ENCODE measurements at places on chromosomes 4 and X.

DNA sequence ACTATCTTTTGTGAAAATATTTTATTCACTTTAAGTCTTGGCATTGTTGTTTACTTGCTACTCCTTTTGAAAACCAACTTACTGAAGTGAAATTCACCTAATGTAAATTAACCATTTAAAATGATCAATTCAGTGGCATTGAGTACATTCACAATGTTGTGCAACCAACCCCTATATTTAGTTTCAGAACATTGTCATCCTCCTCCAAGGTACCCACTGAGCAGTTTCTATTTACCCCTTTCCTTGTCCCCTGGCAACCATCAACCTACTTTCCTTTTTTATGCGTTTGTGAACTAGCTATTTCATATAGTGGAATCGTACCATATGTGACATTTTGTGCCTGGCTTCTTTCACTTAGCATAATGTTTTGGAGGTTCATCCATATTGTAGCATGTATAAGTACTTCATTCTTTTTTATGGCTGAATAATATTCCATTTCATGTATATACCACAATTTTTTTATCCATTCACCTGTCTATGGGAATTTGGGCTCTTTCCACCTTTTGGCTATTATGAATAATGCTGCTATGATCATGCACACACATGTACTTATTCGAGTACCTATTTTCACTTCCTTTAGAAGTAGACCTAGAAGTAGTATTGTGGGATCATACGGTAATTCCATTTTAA is 85.0 kb downstream of the WWC2 start:
- DNase-seq: no peak

GRCh38 chr4:82624819-82625218 is 63.0 kb upstream of the TMEM150C start:
- DNase-seq: peak; percentile 24

- DNase-seq: no peak
These were observed 393.7 kb downstream of the GASK1B start for GRCh38 chr4:157779081-157779480.

GRCh38 chr4:6235901-6236640 is 33.6 kb upstream of the WFS1 start:
- no peak for DNase-seq

- DNase-seq: no peak
These were observed 1629.2 kb upstream of the ADGRL3 start for GRCh38 chr4:59570860-59571476.

DNA sequence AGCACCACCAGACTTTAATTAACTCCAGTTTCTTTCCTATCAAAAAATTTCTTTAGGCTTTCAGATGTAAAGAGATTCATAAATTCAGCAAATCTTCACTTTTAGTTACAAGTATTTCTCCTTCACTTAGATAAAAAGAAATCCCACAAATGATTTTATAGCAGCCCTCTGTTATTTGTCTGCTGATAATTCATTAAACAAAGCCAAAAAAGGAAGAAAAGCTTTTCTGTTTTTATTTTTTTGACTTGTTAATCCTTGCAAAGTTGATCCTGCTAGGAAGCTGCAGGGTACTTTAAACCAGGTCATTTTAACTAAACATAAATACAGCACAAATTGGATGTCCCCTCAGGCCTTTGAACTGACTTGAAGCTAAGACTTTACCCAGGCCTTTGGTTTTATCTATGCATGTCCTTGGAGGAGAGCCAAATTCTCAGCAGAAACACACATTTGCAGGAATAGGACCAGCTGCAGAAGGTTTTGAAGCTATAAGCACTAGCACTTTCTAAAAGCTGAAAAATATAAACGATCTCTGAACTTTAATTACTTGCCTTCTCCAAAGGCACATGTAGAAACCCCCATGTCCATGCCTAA is 57.5 kb downstream of the PCDH18 start:
- peak; percentile 46 for DNase-seq

GRCh38 chrX:13000301-13000811 is 25.4 kb downstream of the TMSB4X start:
- DNase-seq: no peak
